ENCODE measurements at places on chromosomes 11 and 22.

- DNase-seq: no peak
Observed at GRCh38 chr11:128021349-128022006, 565.9 kb downstream of the ETS1 start.

DNA sequence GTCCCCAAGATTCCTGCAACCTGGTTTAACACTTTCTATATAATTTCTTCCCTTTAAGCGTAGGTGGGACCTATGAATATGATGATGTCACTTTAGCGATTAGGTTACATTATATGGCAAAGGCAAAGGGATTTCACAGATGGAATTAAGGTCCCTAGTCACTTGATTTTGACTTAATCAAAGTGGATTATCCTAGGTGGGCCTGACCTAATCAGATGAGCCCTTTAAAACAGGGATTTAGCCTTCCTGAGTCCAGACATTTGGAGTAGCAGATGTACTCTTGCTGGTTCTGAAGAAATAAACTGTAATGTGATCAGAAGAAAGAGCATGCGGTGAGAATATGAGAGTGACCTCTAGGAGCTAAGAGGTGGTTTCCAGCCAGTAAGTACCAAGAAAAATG is 67.8 kb upstream of the LIN7C start:
- no peak for DNase-seq

GRCh38 chr22:42347281-42347824 is 76.9 kb upstream of the TCF20 start:
- no peak for DNase-seq

DNA sequence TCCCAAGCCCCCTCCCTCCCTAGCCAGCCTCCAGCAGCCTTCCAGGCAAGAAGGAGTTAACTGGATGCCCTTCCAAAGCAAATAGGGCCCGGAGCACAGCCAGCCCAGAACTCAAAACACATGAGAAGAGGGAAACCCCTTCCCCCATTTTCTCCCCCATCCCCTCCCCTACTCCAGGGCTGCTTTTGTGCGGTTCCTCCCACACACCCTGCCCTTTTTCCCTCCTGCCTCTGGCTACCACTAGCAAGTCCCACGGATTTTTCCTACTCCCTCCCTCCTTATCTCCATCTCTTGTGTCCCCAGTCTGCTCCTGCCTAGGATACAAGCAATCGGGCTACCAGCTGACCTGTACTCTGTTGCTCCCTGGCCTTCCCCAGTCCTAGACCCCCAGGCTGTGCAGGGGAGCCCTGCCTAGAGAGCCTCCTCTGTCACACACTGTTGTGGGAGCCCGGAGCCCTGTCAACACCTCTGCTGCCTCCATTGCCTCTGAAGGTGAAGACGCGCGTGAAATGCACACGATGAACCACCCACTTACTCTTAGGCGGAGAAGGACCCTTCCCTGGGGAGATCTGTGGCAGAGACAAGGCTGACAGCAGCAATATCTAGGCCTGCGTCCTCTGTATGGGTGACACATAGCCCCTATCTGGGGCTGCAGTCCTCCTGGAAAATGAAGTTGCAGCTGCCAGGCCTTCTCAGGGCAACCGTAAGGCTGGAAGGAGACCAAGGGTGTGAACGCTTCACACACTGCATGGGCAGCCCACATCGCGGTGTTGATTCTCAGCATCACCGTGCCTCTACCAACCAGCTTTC is 282.8 kb downstream of the MN1 start:
- no peak for DNase-seq
